Activated naive CD4-positive, alpha-beta T cell treated with Interleukin-2 at 50 U/mL for 16 hours (primary cell): ENCODE measurements at places on chromosomes 6 and 20.
A peak's percentile ranks its signal among the peaks of the same experiment; 100 is the strongest.

GRCh38 chr6:63997221-63997620 is 361.6 kb downstream of the PHF3 start:
- no peak for DNase-seq

DNA sequence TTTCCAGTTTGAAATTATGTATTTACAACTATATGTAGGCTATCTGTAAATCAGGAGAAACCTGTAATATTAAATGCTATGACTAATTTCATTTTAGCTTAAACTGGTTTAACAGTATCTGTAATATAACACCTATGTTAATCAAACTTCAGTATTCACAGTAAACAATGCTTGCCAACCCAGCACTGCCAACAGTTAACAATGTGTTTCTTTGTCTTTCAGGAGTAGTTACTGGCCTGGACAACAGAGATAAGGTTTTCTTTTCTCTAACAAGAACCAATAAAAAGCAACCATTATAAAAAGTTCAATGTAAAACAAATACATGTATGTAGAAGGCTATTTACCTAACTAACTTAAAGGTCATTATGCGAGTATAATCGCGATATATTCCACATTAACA is 158.8 kb downstream of the CDK19 start:
- DNase-seq, result no peak

GRCh38 chr6:124199286-124199685 is 395.6 kb downstream of the NKAIN2 start:
- DNase-seq, result no peak

DNA sequence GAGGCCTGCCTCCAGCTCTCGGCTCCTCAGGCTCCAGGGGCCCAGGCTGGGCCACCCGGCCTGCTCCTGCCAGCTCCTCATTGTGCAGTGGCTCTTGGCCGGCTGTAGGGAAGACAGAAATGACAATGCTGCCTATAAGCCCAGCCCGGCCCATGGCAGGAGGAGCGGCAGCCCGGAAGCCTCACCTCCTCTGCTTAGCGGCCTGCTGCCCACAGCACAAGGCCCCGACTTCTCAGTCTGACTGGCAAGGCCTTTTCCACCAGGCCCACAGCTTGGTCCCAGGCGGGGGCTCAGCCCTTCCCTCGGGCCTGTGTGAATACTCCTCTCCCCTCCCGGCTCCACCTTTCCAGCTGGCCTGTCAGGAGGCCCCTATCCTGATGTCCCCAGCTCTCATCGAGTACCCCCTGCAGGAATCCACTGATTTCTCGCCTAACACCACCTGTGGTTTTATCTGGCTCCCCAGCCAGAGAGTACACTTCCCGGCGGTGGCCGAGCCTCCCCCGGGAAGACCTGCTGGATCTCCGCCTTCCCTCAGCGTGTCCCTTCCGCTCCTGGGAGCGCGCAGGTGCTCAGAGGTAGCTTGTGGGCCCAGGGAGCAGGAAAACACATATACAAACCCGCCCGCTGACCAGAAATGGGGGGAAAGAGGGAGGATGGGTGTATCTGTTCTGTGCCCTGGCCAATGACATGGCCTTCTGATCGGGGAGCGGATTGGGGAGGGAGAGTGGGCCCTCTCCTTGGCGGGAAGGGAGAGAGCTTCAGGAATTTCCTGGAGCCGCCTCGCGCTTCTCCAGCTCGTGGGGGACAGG is 963 bp downstream of the DDRGK1 start:
- DNase-seq, result peak; percentile 50

DNA sequence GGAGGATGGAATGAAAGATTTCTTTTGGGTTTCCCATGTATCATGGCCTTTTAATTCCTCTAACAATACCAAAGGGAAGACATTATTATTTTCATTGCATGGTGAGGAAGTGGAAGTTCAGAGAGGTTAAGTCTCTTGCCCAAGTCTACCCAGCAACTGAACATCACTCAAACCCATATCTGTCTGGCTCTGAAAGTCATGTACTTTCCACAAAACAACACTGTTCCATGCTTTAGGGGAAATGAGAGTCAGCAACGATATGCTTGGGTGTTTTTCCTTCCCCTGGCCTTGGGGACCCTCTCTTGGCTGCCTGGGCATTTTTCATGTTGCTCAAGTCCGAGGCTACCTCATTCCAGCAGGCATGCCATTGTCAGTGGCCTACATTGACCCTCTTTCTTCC is 118.8 kb downstream of the ADTRP start:
- DNase-seq, result no peak

DNA sequence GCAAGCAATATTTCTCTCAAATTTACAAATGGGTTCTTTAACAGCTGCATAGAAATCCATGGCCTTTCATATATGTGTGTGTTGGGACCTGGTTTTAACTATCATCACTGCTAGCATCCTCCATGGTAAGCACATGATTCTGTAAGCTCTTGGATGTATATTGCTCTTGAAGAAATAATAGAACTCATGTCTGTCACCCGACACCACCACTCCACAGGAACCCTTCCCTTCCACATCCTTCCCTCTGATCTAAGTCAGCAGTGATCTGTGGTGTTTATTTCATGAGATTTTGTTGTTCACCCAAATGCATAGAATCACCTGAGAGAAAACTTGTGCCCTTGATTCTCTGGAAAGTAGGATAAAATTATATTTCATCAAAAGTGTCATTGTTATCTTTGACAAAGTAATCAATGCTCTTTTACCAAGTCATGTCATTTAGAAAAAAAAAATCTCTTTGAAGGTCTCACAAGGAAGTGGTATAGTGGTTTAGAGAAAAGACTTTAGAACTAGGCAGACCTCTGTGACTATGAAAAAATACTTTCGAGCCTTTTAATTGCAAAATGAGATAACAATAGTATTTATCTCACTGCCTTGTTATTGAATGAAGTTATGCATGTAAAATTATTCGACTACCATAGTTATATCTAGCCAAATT is 649.8 kb upstream of the SLC35B3 start:
- no peak for DNase-seq

GRCh38 chr6:26251354-26252076 is 113.5 kb upstream of the BTN3A2 start:
- DNase-seq, result peak; percentile 54

- no peak for DNase-seq
These were observed 192.8 kb downstream of the CLIC5 start for GRCh38 chr6:45822873-45823272.

- DNase-seq, result no peak
These were observed 67.5 kb downstream of the MTHFD1L start for GRCh38 chr6:150932996-150933395.

- DNase-seq, result no peak
These were observed 3.0 kb downstream of the DEFB115 start for GRCh38 chr20:31260326-31260932.

DNA sequence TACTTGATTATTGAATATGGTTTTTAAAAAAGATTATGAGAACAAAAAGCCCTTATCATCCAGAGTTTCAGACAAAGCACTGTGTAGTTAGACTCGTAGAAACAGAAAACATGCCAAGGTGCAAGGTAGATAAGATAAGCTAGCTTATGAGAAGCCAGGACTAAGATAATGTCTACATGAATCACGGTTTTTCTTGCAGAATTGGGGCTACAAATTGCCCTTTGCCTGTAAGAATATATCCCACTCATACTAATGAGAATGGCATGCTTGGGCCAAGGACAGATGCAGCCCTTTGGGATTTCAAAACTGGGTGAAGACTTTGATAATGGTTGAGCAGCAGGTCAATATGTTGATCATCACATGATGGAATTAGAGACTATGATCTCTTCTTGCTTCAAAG is 165.3 kb upstream of the PREP start:
- DNase-seq, result no peak

DNA sequence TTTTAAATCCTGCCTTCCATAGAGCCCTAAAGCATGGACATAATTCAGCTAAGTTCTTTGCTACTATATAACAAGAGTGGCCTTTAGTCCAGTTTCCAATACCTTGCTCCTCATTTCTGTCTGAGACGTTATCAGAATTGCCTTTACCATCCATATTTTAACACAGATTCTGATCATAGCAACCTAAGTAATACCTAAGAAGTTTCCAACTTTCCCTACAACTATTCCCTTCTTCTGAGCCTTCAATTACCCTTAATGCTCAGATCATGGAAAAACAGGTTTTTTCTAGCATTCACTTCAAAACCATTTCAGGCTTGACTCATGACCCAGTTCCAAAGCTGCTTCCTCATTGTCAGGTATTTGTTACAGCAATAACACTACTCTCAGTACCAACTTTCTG is 367.1 kb downstream of the C6orf118 start:
- DNase-seq, result no peak

- DNase-seq, result no peak
These were observed 5.0 kb downstream of the SRC start for GRCh38 chr20:37350649-37351574.

DNA sequence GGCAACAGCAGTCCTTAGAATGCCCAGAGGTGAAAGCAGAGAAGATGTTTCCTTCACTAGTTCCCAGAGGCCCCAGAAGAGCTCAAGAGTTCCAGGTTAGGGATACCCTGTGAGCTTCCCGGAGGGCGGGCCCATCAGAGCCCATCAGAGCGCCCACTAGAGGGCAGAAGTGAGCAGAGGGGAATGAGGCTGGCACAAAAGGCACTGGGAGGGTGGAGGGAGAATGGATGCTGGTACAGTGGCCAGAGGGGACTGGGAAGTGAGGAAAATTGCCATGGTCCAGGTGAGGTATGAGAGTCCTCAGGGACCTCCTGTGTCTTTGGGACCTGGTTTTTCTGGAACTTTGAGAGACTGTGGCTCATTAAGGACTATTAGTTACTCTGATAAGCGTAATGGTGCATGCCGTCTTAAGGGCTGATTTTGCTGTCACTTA is 57.3 kb downstream of the LINC00237 start:
- DNase-seq, result peak; percentile 37

GRCh38 chr6:156582509-156582992 is 194.6 kb upstream of the ARID1B start:
- DNase-seq, result no peak

DNA sequence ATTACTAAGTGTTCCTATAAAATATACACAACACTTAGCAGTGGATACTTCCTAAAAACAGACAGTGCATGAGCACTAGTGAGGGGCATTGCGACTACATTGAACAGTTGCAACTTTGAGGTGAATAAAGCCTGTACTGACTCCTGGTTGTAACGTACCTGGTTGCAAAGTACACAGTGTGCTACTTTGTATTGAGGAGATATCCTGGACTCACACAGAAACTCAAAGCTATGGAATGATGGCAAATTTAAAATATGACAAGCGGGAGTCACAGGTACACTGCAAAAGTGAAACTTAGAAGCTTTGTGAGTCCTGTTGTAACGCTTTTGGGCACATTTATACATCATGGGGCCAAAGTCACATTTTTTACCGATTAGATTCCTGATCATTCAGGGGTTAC is 55.6 kb upstream of the HLA-A start:
- no peak for DNase-seq

DNA sequence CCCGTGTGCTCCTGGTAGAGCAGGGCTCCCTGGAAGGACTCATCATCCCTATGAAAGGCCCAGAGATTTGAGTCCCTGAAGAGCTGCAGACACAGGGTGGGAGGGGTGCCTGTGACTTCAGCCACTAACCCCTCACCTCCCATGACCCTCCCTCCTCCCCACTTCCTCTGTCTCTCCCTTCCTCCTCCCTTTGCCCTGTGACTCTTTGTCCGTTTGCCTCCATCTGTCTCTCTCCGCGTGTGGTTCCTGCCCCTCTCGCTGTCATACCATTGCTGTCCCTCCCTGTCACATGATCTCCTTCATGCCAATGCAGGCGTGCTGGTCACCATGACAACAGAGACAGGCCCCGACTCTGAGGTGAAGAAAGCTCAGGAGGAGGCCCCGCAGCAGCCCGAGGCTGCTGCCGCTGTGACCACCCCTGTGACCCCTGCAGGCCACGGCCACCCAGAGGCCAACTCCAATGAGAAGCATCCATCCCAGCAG is 19.0 kb downstream of the EPB41L1 start:
- no peak for DNase-seq

GRCh38 chr6:15885624-15886023 is 222.8 kb upstream of the DTNBP1 start:
- DNase-seq, result no peak
